Frontal cortex (tissue), 4 donors: ENCODE measurements at places on chromosomes 7 and 10. TPM values are rescaled to one million over a fixed set of nuclear protein-coding genes. Genes with fewer than 3 reads are reported as not detected.

AOC1 gene
- total RNA-seq = not detected

GPR15LG gene
- not detected for total RNA-seq

TACC2 gene
- total RNA-seq = 14.7 TPM

ATG9B gene
- total RNA-seq = 2.4 TPM

CNNM1 gene
- 2.4 TPM for total RNA-seq

TAF6 gene
- total RNA-seq = 17.5 TPM

KLF14 gene
- total RNA-seq = not detected

PNLIPRP3 gene
- total RNA-seq = not detected

PDK4 gene
- total RNA-seq = 2.9 TPM

CARD11 gene
- 0.41 TPM for total RNA-seq

DNA sequence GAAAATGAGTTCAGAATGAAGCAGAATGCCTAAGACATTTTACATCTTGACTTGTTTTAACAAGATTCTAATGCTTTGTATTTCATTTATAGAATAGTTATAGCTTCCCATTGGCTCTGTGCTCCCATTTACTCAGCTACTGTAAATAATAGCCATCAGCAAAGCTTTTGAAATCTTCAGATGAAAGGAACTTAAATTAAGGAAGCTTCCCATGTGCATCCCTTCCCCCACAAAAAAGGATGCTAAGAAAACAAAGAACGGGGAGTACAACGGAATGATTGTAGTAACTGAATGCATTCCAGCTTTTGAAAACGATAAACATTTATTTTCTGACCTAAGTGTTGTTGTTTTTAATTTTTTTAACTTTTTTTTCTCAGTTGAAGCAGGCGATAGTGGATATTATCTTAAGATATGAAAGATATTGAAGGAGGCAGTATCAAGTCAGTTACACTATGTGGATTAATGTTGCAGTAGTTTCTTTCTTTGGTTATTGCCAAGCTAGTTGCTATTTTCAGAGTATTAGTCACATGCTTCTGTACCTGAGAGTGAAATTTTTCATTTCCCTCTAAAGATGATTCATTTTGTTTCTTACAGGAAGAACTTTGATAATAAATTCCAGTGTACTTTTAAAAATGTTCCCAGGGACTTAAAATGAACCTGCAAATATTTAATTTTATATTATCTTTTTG is 129.2 kb downstream of the KCND2 start:
- no peak for DNase-seq

DNA sequence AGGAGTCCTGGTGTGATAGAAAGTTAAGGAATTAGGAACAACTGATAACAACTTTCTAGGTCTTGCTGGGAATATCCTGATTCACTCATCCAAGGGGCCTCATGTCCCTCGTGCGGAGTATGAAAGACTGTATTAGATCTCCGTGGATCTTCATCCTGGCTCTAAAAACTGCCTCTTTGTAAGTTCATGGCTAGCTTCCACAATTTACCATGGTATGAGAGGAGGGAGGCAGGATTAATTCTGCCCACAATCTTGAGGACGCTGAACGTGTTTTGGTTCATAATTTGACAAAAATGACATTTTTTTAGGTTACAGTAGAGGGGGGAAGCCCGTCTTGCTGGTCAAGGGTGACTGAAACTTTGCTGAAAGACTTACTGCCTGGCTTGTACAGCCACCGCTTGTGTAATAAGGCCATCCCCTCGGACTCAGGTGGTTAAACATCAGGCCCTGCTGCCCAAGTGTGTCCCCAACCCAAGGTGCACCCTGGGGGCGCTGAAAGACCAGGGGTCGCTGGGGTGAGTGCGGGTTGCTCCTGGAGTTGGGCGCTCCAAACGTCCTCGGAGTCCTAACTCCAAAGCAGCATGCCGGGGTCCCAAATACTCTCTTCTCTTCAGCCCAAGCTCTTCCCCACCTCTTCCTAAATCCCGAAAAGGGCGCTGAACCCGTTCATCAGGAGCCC is 733 bp downstream of the HIBADH start:
- peak; percentile 15 for DNase-seq

GRCh38 chr10:100307684-100308083 is 21.2 kb upstream of the BLOC1S2 start:
- no peak for DNase-seq

GRCh38 chr10:16297642-16298041 is 139.2 kb upstream of the PTER start:
- DNase-seq = no peak

GRCh38 chr10:128072941-128073645 is 53.1 kb downstream of the MKI67 start:
- DNase-seq = no peak

GRCh38 chr10:37289833-37290464 is 164.6 kb downstream of the ANKRD30A start:
- DNase-seq = no peak

DNA sequence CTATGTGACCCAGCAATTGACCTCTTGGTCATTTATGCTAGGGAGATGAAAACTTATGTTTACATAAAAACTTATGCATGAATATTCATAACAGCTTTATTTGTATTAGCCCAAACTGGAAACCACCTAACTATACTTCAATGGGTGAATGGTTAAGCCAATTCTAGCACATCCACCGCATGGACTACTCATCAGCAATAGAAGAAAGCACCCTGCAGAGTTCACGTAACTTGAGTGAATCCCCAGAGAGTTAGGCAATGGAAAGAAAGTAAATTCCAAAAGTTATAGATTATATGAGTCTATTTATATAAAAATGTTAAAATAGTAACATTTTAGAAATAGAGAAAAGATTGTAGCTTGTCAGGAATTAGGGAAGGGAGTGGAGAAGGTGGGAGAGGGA is 60.2 kb upstream of the NRG3 start:
- no peak for DNase-seq

GRCh38 chr10:103727991-103728689 is 127.2 kb downstream of the SH3PXD2A start:
- DNase-seq = no peak

- no peak for DNase-seq
These were observed 48.4 kb downstream of the NKX6-2 start for GRCh38 chr10:132737390-132738048.

- DNase-seq = no peak
These were observed 21.4 kb downstream of the LAT2 start for GRCh38 chr7:74231232-74231590.

DNA sequence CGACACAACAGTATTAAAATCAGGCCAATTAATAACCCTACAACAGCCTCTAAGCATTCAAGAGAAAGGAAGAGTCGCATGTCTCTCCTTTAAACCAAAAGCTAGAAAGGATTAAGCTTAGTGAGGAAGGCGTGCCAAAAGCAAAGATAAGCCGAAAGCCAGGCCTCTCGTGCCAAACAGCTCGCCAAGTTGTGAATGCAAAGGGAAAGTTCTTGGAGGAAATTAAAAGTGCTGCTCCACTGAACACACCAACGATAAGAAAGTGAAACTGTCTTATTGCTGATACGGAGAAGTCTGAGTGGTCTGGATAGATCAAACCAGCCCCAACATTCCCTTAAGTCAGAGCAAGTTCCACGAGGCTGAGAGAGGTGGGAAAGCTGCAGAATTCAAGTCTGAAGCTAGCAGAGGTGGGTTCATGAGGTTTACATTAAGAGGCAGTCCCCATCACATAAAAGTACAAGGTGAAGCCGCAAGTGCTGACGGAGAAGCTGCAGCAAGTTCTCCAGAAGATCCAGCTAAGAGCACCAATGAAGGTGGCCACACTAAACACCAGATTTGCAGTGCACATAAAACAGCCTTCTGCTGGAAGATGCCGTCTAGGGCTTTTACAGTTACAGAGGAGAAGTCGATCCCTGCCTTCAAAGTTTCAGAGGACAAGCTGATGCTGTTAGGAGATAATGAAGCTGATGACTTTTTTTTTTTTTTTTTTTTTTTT is 194.8 kb downstream of the MAD1L1 start:
- DNase-seq = no peak

GRCh38 chr7:157405914-157406810 is 69.4 kb downstream of the DNAJB6 start:
- peak; percentile 62 for DNase-seq

DNA sequence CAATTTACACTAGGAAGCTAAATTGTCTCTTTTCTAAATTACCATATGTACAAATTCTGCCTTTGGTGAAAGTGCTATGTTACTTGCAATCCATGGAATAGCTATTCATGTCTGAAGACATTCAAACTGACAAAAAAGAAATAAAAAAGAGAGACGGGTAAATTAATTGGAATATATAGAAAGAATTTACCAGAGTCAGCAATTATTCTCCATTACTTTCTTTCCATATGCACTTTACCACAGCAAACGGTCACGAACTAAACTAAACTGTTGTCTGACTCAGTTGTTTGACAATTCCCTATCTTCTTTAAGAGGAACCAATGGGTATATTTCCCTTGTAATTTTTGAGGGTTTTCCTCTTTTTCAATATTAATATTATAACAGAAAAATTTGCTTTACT is 85.7 kb downstream of the HOXA1 start:
- no peak for DNase-seq

GRCh38 chr10:124057601-124058000 is 35.8 kb downstream of the CHST15 start:
- no peak for DNase-seq

DNA sequence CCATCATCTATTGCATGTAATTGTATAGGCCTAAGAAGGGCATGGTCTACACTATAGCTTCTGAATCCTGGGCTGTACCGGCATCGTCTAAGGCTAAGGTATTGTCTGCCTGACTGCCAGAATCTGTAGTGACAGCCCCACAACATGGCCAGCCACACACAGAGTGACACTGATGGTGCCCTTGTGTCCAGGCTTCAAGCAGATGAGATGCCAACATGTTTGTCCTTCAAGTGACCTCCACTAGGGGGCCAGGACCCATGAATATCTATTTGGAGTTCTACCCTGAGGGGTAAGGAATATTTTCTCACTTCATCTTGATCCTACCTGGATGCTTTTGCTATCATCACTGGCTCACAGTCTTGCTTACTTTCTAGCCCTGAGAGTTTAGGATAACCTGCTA is 1.5 kb downstream of the CYP3A7 start:
- DNase-seq = no peak

GRCh38 chr7:156667110-156667426 is 26.5 kb downstream of the RNF32 start:
- DNase-seq = no peak

GRCh38 chr10:24272374-24272773 is 63.4 kb downstream of the KIAA1217 start:
- DNase-seq = no peak

DNA sequence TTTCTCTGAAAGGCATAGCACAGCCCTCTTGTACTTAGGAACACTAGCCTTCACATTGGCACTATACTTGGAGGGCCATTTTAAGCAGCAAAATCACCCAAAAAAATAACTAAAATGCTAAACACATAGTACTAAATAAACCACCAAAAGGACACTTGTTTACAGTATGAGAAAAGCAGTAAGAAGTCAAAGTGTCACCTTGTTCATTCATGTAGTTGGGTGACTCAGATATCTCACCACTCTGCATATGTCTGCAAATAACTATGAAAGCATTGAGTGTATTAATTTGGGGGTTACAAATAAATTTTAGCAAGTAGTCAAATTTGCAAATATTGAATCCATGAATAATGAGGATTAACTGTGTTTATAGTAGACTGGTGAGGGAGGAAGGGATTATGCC is 107.6 kb downstream of the ELAPOR2 start:
- DNase-seq = no peak

DNA sequence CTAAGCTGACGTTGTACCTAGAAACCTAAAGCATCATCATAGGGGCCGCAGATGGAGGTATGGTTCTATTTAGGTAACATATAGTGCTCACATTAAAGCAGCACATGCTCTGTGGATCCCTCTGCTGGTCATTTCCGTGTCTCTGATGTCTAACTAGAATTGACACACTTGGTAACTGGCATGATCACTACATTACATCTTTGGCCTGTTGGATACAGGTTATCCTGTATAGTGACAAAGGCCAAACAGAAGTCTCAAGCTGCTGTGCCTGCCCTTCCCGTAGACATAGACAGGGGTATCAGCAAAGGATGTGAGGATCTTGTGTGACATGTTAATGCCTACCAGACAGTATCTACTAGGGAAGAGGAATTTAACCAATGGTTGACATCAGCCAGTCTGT is 51.2 kb downstream of the KIF5B start:
- DNase-seq = no peak

GRCh38 chr10:24989867-24990266 is 26.1 kb downstream of the ENKUR start:
- no peak for DNase-seq

GRCh38 chr10:34759161-34759836 is 55.8 kb downstream of the PARD3 start:
- DNase-seq = no peak

DNA sequence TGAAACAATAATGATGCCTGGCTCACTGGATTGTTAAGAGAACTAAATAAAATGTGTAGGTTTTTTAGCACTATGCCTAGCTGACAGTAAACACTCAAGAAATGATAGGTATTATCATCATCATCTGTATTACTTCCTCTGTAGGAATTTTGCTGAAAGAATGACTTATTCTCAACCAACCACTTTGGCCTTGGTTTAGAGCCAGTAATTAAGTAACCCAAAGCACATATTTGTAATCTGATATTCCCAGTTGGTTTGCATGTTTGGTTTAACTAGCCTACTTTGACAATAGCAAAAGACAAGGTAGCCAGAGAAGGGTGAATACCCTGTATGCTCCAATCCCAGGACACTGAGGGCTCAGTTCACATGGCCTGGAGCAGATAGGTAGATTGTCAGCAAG is 34.4 kb downstream of the BCAP29 start:
- no peak for DNase-seq

DNA sequence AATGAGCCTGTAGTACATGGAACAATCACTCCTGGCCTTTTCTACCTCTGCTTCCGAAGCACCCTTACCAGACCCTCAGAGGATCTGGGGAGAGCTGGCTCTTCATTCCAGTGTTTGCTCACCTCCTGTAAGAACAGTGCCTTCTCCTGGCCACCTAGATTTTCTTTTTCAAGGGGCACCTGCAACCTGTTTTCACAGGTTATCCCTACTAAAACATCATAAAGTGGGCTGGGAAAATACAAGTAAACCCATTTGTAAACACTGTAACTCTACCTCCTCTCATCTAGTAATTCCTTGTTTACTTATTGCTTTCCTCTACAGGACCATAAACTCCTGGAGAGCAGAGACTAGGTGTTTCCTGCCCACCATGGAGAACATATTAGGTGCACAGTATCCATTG is 1.1 kb downstream of the PIK3AP1 start:
- no peak for DNase-seq

- DNase-seq = no peak
These were observed 1.7 kb downstream of the ADAP1 start for GRCh38 chr7:952548-953441.

DNA sequence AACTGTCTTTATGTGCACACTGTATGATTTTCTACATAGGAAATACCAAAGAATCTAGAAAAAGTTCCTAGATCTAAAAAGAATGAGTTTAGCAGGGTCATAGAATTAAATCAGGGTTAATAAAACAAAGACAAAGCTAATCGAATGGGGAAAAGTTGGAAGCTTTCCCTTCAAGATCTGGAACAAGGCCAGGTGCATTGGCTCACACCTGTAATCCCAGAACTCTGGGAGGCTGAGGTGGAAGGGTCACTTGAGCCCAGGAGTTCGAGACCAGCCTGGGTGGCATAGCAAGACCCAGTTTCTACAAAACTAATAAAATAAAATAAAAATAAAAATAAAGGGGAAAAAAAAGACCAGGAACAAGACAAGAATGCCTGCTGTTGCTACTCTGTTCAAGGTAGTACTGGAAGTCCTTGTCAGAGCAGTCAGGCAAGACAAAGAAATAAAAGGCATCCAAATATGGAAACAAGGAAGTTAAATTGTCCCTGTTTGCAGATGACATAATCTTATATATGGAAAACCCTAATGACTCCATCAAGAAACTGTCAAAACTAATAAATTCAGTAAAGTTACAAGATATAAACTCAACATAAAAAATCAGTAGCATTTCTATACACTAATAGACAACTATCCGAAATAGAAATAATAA is 76.1 kb upstream of the RHEB start:
- no peak for DNase-seq
